ENCODE measurements at places on chromosomes 5 and 9. TPM values are rescaled to one million over a fixed set of nuclear protein-coding genes. Genes with fewer than 3 reads are reported as not detected.

LHX3 gene
- not detected for polyA plus RNA-seq

GLRX gene
- polyA plus RNA-seq = 28.6 TPM

ZNF782 gene
- polyA plus RNA-seq = 1.1 TPM

TGFBR1 gene
- 3.7 TPM for polyA plus RNA-seq

FRRS1L gene
- not detected for polyA plus RNA-seq

HNRNPA0 gene
- polyA plus RNA-seq = 13.2 TPM

C5orf58 gene
- polyA plus RNA-seq = not detected

HNRNPK gene
- polyA plus RNA-seq = 248 TPM

ANKRD18A gene
- polyA plus RNA-seq = 0.78 TPM

FUT7 gene
- polyA plus RNA-seq = 0.10 TPM

ELOVL7 gene
- 4.6 TPM for polyA plus RNA-seq

PCDHGA6 gene
- 1.3 TPM for polyA plus RNA-seq

ZCCHC10 gene
- polyA plus RNA-seq = 13.6 TPM

OSMR gene
- 59.2 TPM for polyA plus RNA-seq

OTP gene
- not detected for polyA plus RNA-seq

TEK gene
- 7.4 TPM for polyA plus RNA-seq

BHMT gene
- polyA plus RNA-seq = not detected

EQTN gene
- polyA plus RNA-seq = not detected

SPAG8 gene
- 0.80 TPM for polyA plus RNA-seq

DBH gene
- 0.01 TPM for polyA plus RNA-seq

CBY3 gene
- not detected for polyA plus RNA-seq

GFI1B gene
- polyA plus RNA-seq = 0.04 TPM

CCL27 gene
- 0.34 TPM for polyA plus RNA-seq

TNFSF8 gene
- 0.67 TPM for polyA plus RNA-seq

PCA3 gene
- polyA plus RNA-seq = 0.25 TPM

ENC1 gene
- polyA plus RNA-seq = 4.4 TPM

GABRP gene
- polyA plus RNA-seq = 0.15 TPM

OR2Y1 gene
- not detected for polyA plus RNA-seq

KIF20A gene
- 0.16 TPM for polyA plus RNA-seq

PRRX2 gene
- 13.4 TPM for polyA plus RNA-seq

AGXT2 gene
- not detected for polyA plus RNA-seq

APBB3 gene
- polyA plus RNA-seq = 22.2 TPM

C7 gene
- 154 TPM for polyA plus RNA-seq

TOR1A gene
- polyA plus RNA-seq = 16.0 TPM

All from adipose tissue (tissue), 3 donors.